ENCODE measurements at places on chromosomes 2 and 18. TPM values are rescaled to one million over a fixed set of nuclear protein-coding genes. Genes with fewer than 3 reads are reported as not detected.

The CDKL4 gene
- not detected for total RNA-seq

The TMEM37 gene
- total RNA-seq: 0.45 TPM

The CD8B2 gene
- not detected for total RNA-seq

The MGAT4A gene
- not detected for total RNA-seq

The KCNG2 gene
- 1.9 TPM for total RNA-seq

The ALPP gene
- not detected for total RNA-seq

The CNDP1 gene
- total RNA-seq: 0.15 TPM

The PSD4 gene
- 8.4 TPM for total RNA-seq

The L3MBTL4 gene
- under 0.01 TPM for total RNA-seq

The KCNJ13 gene
- total RNA-seq: not detected

The SP5 gene
- not detected for total RNA-seq

The REG1B gene
- total RNA-seq: not detected

The TTC39C gene
- 18.5 TPM for total RNA-seq

The CNGA3 gene
- not detected for total RNA-seq

The KIAA2012 gene
- total RNA-seq: not detected

The MRO gene
- 0.30 TPM for total RNA-seq

The STEAP3 gene
- total RNA-seq: 30.8 TPM

The QPCT gene
- total RNA-seq: 1.5 TPM

The RFX8 gene
- total RNA-seq: 4.2 TPM

The DCDC2C gene
- total RNA-seq: not detected

The STPG4 gene
- not detected for total RNA-seq

The ALPG gene
- total RNA-seq: not detected

The FHL2 gene
- total RNA-seq: 185 TPM

The FSIP2 gene
- total RNA-seq: under 0.01 TPM

The BCS1L gene
- 53.8 TPM for total RNA-seq

The CDH19 gene
- not detected for total RNA-seq

The ATP8B1 gene
- total RNA-seq: 18.1 TPM

The LOXHD1 gene
- not detected for total RNA-seq

The SERPINB10 gene
- total RNA-seq: not detected

The SERPINB4 gene
- total RNA-seq: not detected

The ASPRV1 gene
- 0.34 TPM for total RNA-seq

Data from bronchus fibroblast of lung (primary cell).